Fibroblast of the aortic adventitia (primary cell): ENCODE measurements at places on chromosomes 2 and 18. TPM values are rescaled to one million over a fixed set of nuclear protein-coding genes. Genes with fewer than 3 reads are reported as not detected.

- no peak for DNase-seq
These were observed 326.9 kb downstream of the SLC4A3 start for GRCh38 chr2:219954331-219954730.

DNA sequence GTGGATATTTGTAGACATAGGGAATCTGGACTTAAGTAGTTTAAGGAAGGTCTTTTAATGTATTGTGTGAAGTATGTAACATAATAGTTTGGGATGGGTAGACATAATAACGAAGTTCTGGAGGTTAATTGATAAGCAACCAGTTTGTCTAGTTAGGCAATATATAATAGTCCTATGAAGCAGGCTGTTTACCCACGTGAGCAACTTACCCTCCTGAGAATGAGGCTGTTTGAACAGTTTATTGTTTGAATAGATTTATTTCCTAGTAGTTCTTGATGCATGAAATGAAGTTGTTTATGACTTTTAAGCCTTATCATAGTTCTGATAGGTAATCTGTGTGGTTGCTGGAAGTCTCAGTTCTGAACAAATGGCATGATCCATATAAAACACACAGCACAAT is 361.5 kb downstream of the GALNT13 start:
- DNase-seq, result no peak

GRCh38 chr2:217402761-217403383 is 543.0 kb upstream of the TNP1 start:
- DNase-seq, result peak; percentile 58

- DNase-seq, result no peak
These were observed 73.2 kb downstream of the IL1R2 start for GRCh38 chr2:102064679-102065674.

DNA sequence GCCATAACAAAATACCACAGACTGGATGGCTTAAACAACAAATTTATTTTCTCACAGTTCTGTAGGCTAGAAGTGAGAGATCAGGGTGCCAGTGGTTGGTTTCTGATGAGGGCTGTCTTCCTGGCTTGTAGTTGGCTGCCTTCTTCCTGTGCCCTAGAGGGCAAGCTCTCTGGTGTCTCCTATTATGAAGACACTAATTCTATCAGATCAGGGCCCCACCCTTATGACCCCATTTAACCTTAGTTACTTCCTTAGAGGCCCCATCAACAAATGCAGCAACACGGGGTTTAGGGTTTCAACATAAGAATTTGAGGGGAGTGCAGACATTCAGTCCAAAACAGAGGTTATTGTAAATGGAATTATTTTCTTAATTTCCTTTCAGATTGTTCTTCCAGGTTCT is 22.9 kb downstream of the CYP27A1 start:
- no peak for DNase-seq

DNA sequence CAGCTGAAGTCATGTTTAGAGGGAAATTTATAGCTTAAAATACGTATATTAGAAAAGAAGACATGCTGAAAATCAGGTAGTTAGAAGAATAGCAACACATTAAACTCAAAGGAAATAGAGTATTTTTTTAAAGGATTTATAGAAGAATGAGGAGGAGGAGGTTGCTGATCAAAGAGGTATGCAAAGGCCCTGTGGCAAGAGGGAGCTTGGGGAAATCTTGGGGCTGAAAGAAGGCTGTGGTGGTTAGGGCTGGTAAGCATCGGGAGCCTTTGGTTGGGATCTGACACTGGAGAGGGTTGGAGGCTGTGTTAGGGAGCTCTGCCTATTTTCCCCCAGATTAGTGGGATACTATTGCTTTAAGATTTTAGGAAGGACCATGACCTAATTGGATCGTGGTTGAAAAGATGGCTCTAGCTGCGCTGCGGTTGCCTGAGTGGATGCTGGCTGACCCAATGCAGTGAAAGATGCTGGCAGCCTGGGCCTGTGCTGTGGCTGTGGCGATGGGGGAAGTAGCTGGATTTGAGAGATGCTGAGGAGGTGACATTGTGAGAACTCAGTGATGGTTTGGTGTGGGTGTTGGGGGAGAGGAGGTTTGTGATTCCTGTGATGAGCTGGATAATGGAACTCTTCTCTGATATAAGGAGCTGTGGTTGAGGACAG is 11.7 kb downstream of the DGKD start:
- no peak for DNase-seq

- DNase-seq, result peak; percentile 39
These were observed 500 bp downstream of the CCNYL1 start for GRCh38 chr2:207711750-207712530.

GRCh38 chr18:2997846-2998564 is 14.9 kb downstream of the LPIN2 start:
- no peak for DNase-seq

DNA sequence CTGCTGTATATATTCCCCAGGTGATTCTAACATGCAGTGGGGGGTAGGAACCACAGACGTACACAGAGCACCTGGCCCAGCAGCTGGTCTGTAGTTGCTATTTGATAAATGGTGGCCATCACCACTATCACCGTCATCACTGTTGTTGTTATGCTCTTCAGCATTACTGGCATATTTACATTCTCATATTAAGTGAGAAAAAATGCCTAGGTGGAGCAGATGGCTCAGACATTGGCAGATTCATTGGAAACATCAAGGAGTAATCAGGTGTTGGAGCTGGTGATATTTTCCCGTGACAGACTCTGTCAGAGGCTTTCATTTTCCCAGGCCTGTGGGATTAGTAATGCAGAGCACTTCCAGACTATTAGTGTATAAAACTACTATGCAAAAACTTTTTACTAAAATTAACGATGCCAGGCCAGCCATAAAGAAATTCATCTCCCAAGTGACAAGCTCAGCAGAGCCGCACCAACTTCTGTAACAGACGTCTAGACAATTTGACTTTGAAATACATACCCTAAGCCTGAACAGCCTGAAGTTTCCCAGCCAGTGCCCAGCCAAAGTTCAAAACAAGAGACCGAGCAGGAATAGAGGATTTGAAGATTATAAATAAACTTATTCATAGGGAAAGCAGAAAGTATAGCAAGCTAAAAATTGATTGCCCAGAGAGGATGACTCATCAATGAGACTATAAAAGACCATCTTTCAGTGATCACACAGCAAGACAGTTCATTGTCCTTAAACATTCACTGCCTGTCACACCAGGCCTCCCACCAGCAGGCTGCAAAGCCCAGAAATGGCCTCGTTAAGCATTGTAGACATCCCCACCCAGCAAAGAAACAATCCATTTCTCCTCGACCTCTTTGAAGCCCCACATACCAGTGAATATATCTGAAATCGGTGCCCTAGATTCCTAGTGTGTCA is 247.4 kb upstream of the CHAC2 start:
- DNase-seq, result no peak

GRCh38 chr2:237763812-237764211 is 34.8 kb upstream of the RBM44 start:
- DNase-seq, result no peak

- no peak for DNase-seq
These were observed 1.4 kb downstream of the CIB4 start for GRCh38 chr2:26639685-26640243.

GRCh38 chr18:74530584-74530862 is 3.8 kb upstream of the CNDP1 start:
- DNase-seq, result no peak

DNA sequence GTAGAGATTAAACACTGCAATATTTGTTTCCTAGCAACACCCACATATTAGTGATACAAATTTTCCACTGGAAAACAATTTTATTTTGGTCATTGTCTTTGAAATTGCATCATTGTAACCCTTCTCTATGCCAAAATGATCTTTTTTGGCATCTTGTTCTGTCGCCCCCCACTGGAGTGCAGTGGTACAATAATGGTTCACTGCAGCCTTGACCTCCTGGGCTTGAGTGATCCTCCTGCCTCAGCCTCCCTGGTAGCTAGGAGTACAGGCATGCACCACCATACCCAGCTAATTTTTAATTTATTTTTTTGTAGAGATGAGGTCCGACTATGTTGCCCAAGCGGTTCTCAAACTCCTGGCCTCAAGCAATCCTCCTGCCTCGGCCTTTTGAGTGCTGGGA is 117.4 kb downstream of the PIK3C3 start:
- DNase-seq, result no peak

IL1R1 gene
- total RNA-seq, result 150 and 152 TPM in 2 replicates

DES gene
- 3.3 and 4.7 TPM in 2 replicates for total RNA-seq

CRYBA2 gene
- total RNA-seq, result not detected in 2 replicates

ANKRD62 gene
- not detected in 2 replicates for total RNA-seq

AGFG1 gene
- 10.8 and 81.3 TPM in 2 replicates for total RNA-seq

SCTR gene
- not detected in 2 replicates for total RNA-seq

SP3 gene
- total RNA-seq, result 56.1 and 115 TPM in 2 replicates

NTSR2 gene
- not detected in 2 replicates for total RNA-seq
